ENCODE measurements at places on chromosomes 5 and 9.

DNA sequence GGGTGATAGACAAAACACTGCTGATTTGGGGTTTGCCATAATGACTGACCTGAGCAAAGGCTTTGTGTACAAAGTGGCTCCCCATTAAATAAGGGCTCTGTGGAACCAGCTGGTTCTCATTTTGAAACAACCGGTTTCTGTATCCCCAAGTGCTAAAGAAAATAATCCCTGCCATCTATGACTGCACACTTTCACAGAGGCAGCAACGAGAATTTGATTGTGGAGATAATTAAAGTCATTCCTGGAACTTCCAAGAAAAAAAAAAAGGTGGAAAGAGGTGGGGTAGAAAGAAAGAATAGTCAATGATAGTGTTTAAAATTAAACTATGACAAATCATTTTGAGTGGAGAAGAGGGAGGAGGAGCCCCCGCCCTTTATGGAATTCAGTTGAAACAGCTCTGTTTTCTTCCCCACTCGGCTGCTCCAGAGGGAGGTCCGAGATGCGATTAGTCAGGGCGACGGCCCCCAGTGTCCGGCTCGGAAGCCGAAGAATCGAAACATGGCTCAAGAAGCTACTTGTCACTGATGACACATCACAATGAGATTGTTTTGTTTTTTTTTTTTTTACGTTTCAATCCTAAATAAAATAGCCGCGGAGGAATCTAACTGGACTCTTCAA is 38.4 kb downstream of the EBF1 start:
- DNase-seq = no peak

DNA sequence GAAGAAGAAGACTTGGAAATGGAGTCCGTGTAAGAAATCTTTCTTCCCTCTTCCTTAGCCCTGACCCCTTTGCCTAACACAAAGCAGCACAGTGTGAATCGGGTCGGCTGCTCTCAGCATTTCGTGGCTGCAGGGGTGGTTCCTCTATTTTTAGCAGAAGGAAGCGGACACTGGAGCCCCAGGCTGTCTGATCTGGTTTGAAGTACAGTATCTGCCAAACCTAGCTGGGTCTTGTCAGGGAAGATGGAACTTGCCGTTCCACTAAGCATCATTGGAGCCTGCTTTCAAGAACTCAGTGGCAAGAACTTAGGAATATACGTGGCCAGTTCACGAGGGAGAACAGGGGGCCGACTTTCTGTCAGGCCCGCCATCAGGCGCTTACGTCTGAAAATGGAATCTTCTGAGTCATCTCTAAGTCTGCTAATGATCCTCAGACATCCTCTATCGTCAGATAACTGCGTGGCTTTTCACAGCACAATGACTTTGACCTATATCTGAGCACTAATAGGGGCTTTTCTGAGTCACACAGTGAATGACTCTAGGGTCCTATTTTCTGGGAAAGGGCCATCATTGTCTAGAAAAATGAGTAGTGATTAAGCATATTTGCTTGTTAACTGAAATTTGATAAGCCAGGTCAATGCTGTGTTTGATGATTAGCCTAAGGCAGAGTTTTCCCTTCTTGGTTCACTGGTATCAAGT is 43.3 kb upstream of the NCS1 start:
- DNase-seq = peak; percentile 38

GRCh38 chr5:176388003-176388443 is 375 bp downstream of the NOP16 start:
- DNase-seq = peak; percentile 52

DNA sequence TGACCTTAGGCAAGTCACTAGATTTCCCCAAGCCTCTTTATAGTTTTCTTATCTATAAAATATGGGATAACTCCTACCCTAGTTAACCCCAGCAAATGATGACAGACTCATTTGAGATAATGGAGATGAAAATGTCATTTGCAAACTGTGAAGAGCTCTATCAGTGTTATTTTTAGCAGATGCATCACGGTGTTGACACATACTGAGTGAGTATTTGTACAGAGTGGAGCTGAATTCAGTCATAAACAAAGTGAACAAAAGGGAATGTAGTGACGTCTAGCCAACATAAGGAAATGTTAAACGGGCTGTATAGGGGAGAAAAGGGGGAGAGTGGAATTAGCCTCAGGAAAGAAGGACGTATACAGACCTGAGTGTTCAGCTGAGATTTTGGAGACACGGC is 75.9 kb downstream of the NMUR2 start:
- DNase-seq = no peak

GRCh38 chr9:4927701-4928100 is 57.4 kb upstream of the JAK2 start:
- no peak for DNase-seq

GRCh38 chr9:100999906-101000544 is 28.5 kb upstream of the PLPPR1 start:
- no peak for DNase-seq

- no peak for DNase-seq
Measured at GRCh38 chr9:24846248-24846912, 300.7 kb upstream of the IZUMO3 start.

GRCh38 chr9:137620581-137620980 is 1.8 kb downstream of the EHMT1 start:
- DNase-seq = no peak

GRCh38 chr9:107161338-107161737 is 121.7 kb upstream of the RAD23B start:
- DNase-seq = no peak

- no peak for DNase-seq
Measured at GRCh38 chr5:141855265-141856036, 22.8 kb downstream of the PCDH1 start.

- no peak for DNase-seq
Measured at GRCh38 chr5:79581535-79581934, 30.7 kb upstream of the TENT2 start.

DNA sequence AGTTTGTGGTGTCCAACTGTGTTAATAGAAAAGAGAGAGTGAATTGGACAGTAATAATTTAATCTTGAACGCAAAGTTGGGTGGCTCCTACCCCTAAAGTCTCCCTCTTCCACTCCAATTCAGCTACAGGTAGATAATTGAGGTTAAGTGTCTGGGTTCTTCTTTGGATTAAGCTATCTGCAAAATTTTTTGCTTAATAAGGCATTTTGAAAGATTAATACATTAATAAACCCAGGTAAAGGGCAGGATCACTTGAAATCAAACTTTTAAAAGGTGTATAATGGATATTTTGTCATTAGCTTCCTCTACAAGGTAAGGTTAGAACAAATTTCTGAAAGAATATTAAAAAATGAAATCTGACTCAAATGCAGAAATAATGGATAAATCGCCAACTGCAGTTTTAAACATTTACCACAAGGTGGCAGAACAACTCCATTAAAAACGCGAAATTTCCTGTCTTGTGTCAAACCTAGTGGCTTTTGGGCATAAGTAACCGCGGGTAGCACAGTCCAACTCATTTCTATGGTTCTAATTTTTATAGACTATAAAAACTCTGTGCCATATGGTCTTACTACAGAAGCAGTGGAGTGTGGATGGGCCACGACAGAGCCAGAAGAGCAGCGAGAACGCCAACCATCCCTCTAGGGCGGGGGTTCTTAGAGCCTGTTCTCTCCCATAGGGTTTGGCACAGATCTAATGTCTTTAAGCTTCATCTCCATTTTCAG is 276.5 kb downstream of the ARHGEF28 start:
- DNase-seq = peak; percentile 75

DNA sequence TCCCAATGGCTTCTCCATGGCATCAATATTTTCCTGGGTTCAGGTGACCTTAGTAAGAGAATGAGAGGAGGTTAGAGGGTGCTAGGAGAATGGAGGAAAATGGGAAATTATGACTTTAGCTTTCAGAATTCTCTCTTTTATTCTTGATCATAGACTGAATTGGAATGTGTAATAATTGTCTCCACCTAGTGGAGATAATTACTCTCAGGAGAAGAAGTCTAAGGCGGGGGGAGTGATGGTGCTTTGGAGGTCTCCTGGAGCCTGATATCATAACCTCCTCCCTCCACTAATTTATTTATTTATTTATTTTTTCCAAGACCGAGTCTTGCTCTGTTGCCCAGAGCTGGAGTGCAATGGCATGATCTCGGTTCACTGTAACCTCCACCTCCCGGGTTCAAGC is 221.3 kb downstream of the GRIA1 start:
- DNase-seq = no peak

DNA sequence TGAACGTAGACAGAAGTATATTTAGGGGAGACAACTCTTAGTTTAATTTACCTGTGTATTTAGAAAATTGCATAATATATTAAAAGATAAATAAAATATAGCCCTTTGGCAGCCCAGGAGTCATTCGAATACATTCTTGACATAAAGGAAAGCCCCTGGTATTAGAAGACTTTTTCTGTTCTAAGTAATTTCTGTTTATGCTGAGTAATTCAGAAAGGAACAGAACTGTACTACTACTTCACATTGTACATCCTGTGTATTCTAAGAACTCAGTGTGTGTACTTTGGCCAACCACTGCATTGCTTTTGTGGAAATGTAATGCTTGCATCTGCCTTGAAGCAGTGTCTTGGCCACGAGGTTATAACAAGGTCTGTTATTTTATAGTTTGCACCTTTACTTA is 136.4 kb downstream of the KDM4C start:
- DNase-seq = no peak

GRCh38 chr5:125023673-125024072 is 277.2 kb upstream of the ZNF608 start:
- DNase-seq = no peak

GRCh38 chr5:35438786-35439185 is 178.9 kb upstream of the SPEF2 start:
- no peak for DNase-seq

GRCh38 chr9:15697446-15697851 is 144.6 kb downstream of the CCDC171 start:
- DNase-seq = no peak

- no peak for DNase-seq
Measured at GRCh38 chr9:111451570-111451969, 32.6 kb downstream of the ECPAS start.

DNA sequence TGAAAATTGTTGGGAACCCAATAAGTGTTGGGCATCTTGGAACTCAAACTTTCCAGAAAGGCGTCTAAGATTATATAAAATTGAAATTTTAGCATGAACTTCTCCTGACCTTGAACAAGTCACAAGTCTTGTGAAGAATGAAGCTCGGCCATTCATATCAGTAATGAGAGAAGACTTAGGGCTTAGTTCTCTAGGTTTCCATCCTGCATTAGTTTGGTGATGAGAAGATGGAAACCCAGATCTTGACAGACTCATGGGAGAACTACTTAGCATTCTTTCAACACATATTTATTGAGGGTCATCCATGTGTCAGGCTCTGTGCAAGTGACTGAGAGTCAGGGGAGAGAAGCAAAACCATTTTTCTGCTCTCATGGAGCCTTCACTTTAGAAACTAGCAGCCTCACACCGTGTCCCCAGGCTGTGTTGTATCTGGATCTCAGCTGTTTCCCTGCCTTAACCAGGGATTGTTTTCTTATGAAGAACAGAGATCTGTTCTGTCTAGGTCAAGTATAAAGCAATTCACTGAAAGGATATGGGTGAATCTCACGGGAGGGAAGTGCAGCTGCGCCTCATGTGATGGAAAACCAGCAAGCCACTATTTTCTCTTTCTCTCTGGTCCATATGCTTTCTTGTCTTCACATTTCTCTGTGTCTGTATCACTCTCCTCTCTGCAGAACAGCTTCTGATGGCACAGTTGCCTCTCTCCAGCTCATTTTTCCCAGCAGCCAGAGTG is 3.4 kb downstream of the GARNL3 start:
- DNase-seq = no peak

DNA sequence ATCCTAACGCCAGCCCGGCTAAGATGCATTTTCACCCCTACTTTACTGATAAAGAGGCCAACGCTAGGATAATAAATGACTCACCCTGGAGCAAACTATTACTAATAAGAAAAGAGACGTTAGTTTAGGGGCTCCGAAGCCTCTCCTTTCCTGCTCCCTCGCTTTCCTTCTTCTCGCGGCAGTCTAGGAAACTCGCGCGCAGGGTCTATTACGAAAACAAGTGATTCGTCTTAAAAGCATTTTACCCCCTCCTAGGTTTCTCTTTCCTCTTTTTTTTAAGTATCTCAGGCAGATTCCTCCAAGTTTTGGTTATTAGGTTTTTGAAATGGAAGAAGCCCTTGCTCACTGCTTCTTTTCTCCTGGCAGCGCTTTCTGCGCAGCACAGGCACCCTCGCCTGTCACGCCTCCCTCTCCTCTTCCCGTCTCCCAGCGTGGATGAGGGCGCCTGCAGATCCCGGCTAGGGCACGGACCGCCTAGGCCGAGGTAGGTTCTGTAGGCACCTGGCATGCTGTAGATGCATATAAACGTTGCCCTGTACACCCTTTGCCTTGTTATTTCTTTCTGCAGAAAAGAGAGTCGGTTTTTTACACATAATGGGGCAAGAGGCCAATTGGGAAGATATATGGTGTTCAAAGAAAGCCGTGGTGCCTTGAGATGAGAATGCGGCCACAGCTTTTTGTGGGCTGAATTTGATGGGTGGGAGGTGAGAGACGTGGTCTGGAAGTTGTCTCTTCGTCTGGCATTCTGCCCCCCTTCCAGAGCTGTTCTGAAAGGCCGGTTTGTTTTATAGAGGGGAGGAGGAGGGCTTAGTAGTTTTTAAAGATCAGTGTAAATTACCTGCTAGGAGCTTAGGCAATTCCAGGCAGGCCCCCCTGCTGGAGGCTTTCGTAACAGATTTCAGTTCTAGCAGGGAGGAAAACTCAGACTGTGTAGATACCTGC is 983 bp downstream of the GCNT1 start:
- peak; percentile 56 for DNase-seq

GRCh38 chr9:78575081-78575480 is 278.2 kb downstream of the PSAT1 start:
- DNase-seq = no peak
